ENCODE measurements at places on chromosomes 7 and 10. TPM values are rescaled to one million over a fixed set of nuclear protein-coding genes. Genes with fewer than 3 reads are reported as not detected.

The LAMTOR4 gene
- 88.0 TPM for total RNA-seq

The ASZ1 gene
- total RNA-seq, result not detected

The MSMB gene
- total RNA-seq, result not detected

The ANXA8 gene
- 0.88 TPM for total RNA-seq

The ACTR3C gene
- total RNA-seq, result not detected

The LRMDA gene
- total RNA-seq, result not detected

The TRIM74 gene
- not detected for total RNA-seq

The EIF4EBP2 gene
- total RNA-seq, result 24.2 TPM

The RAB19 gene
- not detected for total RNA-seq

GRCh38 chr7:143002106-143002505 lies 24.8 kb downstream of the OR9A2 start:
- no peak for DNase-seq

- no peak for DNase-seq
These were observed 139.3 kb upstream of the COBL start for GRCh38 chr7:51455948-51456347.

GRCh38 chr7:29099896-29100847 lies 46.2 kb downstream of the CPVL start:
- no peak for DNase-seq

DNA sequence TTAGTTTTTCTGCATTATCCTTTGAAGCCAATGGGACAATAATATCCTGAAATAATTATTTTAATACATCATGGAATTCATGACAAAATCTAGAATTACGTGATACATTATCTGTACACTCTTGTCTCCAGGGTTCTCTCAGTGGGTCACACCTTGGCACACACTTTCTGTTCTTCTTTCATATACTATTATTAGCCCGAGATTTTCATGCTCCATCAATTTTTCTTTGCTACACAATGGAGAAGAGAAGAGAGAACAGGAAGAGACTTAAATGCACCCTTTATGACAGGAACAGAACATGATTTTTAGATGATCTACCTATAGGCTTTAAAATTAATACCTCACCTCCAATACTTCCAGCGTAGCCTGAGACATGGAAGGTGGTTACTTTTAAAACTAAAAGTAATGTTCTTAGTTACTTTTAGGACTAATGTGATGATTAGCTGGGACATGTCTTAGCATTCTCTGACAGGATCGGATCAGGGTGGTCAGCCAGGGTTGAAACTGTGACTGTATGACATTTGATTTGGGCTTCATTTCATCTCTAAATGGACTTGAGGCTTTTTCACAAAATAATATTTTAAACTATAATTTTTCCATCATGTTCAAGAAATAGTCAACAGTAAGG lies 148.2 kb upstream of the WNT16 start:
- DNase-seq, result no peak

- DNase-seq, result no peak
These were observed 138.8 kb downstream of the CFAP58 start for GRCh38 chr10:104492329-104492940.

GRCh38 chr10:49318028-49318427 lies 19.1 kb downstream of the C10orf71 start:
- DNase-seq, result no peak

- DNase-seq, result no peak
These were observed 1.7 kb downstream of the RAMP3 start for GRCh38 chr7:45159296-45159695.

GRCh38 chr7:50822706-50823105 lies 40.0 kb upstream of the GRB10 start:
- no peak for DNase-seq

DNA sequence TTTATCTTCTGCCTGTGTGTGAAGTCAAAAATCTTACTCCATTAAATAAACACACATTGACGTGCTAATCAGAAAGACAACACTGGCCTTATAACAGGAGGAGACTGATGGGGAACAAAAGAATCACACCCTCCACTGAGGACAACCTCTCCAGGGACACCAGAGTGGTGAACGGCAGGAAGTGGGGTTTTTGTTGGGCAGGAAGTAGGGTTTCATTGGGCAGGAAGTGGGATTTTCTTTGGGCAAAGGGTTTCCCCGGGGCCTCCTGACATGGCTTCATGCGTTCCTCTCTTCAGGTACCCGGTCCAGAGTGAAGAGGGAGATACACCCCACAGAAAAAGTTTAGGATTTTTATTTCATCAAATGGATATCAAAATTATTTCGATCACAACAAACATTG lies 30.6 kb downstream of the ADARB2 start:
- DNase-seq, result peak; percentile 20

GRCh38 chr10:97553575-97554031 lies 19.0 kb upstream of the ANKRD2 start:
- DNase-seq, result peak; percentile 75

GRCh38 chr7:155219947-155220769 lies 77.5 kb upstream of the INSIG1 start:
- no peak for DNase-seq

- DNase-seq, result no peak
These were observed 14.4 kb upstream of the GPR15LG start for GRCh38 chr10:84159076-84159685.

DNA sequence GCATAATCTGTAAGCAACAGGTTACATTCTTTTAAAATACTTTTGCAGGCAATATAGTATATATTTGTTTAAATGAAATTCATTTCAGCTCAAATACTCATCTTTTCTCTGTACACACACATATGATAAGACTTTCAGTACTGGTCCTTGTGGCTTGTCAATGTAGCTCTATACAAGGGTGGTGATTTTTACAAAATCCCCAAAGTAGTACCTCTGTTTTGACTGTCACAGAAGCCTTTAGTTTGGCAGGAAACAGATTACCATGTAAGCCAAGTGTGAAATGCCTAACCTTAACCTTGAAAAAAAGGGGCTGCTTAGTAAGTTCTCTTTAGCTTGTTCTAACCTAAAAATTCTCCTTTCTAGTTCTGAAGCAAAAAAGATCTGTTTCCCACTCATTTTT lies 87.9 kb downstream of the KCND2 start:
- no peak for DNase-seq

GRCh38 chr7:70586822-70587221 lies 545.1 kb upstream of the GALNT17 start:
- no peak for DNase-seq

DNA sequence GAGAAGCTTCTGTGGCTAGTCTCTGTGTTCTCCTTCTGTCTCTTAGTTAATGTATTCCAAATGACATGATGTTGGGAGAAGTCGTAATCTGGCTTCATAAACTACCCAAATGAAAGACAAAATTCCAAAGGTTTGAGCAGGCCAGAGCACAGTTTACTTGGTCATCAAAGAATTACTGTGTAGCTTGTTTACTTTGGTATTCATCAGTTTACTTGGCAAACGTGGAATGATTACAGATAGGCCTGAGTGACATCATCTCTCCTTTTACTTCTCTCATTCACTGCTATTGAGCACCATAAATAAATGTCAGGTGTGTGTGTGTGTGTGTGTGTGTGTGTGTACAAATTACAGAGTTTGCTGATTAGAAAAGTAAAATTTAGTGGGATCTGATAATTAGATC lies 327.3 kb downstream of the PHTF2 start:
- DNase-seq, result no peak

GRCh38 chr10:102016416-102016815 lies 39.6 kb downstream of the ARMH3 start:
- no peak for DNase-seq

DNA sequence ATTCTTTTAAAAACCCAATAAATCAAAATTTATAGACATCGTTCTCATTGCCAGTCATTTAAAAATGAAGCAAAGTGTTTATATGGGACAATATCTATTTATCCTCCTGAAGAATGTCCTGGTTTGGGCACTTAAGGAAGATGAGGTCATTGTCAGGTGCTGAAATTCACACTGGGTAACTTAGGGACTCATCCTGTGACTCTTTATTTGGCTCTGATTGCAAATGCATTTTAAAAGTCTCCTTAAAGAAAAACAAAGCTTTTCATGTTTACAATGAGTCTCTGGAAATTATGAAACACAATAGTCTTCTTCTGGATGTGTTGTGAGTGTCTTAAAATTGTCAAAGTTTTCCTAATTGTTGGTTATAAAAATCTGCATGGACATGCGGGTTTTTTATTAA lies 69.5 kb upstream of the GPR158 start:
- no peak for DNase-seq

All from HT1080 (cell line).